ENCODE measurements at places on chromosomes 12 and 14.
A peak's percentile ranks its signal among the peaks of the same experiment; 100 is the strongest.

DNA sequence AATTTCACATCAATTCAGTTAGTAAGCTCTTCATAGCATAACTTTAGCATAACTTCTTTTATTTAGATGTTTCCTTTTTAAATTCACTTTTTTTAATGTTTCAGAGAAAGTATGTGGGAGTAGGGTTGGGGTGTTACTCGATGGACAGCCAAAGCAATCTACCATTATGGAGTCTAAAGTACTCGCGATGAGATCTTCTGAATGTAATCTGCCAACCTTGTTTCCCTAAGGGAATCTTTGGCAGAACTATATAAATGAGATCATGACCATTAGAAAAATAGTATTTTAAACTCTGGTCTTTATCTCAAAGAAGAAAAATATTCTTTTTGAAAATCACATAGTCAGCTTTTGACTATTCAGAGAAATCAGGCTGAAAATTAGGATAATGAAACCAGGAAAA lies 103.9 kb downstream of the BBS10 start:
- DNase-seq, result peak; percentile 71

GRCh38 chr12:123076604-123077297 lies 74.1 kb downstream of the PITPNM2 start:
- no peak for DNase-seq

DNA sequence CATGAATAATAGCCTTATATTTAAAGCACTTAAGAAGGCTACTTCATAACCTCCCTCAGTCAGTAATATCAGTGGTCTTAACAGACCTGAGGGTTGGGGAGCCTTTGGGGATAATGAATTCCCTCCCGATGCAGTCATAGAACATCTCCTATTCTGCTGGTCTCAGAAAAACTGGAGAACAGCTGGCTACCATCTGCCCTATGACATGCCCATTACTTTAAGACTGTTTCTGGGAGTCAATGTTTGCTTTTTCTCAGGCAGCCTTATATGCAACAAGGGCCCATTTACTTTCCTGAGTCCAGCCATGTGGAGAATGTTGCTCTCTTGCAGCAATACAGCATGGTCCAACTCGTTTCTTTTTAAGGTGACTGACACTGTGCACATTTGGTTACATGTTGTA lies 161.7 kb upstream of the PARP11 start:
- DNase-seq, result no peak

GRCh38 chr14:76756371-76756750 lies 4.9 kb upstream of the VASH1 start:
- DNase-seq, result no peak

GRCh38 chr12:45216983-45217485 lies 1.1 kb downstream of the ANO6 start:
- no peak for DNase-seq

DNA sequence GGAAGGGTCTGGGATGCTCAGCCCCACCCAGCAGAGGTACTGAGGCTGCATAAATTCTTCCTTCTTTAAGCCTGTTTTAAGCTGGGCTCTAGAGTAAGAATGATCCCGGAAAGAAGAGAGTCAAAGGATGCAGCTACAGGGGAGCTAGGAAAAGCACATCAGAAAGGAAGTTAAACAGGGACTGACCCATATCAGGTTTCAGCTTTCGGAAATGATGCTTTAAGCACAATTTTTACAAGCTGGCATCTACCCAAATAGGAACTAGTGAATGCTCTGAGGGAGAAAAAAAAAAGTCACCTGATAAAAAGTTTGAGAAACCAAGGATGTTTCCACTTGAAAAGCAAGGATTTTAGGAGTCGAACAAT lies 22.0 kb downstream of the TSPAN8 start:
- DNase-seq, result no peak

DNA sequence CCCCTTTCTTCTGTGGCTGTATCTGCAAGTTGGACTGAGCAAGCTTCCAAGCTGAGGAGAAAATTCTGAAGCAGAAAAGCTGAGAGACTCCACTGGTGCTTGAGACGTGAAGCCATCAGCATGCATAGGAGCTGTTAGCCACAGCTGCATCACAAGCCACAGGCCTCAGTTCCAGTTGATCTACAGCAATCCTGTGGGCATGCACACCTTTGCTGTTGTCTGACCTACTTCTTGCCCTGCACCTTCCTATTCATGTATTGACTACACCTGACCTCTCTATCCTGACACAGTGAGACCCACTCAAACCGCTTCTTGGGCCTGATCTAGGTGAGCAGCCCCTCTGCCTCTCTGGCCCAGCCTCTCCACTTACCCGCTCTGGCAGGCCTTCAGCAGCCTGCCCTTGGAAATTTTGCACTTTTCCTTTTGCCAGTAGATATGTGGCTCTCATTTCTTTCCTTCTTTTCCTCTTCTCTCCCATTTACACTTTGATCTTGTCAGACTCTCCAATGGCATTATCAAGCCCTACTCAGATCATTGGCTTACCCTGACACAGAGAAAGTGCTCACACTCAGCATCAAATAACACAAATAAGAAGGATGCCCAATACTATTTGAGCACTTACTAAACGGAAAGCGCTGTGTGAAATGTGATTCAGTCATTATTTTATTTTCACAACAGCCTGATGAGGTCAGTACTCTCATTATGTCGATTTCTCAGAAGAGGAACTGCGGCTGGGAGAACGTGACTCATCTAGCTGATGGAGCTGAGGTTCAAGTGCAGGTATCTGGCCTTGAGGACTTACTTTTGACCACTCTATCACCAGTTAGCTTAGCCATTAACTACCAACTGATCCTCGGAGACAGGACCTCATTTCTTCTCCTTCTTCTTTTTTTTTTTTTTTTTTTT lies 21.9 kb upstream of the PTGR2 start:
- DNase-seq, result no peak

DNA sequence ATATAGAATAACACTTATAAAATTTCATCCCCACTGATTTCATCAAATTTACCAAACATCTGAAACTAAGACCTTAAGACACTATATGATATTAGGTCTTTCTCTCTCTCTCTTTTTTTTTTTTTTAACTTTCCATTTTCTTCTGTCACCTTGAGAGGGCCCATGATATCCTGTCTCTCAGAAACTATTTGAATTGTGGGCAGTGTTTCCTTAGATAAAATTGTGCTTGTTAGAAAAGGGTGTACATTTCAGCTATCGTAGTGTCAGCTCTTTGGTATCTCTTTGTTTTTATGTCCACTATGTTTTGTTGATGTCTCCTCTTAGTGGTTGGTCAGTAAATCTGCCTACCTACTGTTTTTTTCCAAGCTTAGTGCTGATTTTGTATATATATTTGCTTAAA lies 23.8 kb downstream of the DNM1L start:
- no peak for DNase-seq

DNA sequence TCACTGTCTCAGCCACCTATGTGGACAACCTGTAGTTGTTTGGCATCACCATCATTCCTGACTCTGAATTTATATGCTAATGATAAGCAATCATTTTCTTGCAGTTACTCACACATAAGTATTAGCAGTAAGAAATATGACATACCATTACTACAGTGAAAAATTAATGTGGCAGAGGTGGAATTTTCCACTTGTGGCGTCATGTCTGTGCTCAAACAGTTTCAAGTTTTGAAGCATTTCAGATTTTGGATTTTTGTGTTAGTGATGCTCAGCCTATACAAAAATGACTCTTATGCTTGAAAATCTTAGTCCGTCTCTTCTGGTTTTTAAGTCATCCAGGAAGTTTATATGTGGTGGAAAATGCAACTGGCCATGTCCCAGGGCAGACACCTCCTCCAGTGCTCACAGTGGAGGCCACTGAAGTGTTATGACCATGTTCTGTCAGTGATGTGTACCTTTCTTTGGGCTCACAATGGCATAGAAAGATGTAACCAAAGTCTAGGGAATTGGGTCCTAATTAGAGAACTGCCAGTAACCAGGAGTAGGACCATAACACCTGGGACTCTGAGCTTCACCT lies 220.6 kb downstream of the SYT1 start:
- no peak for DNase-seq

DNA sequence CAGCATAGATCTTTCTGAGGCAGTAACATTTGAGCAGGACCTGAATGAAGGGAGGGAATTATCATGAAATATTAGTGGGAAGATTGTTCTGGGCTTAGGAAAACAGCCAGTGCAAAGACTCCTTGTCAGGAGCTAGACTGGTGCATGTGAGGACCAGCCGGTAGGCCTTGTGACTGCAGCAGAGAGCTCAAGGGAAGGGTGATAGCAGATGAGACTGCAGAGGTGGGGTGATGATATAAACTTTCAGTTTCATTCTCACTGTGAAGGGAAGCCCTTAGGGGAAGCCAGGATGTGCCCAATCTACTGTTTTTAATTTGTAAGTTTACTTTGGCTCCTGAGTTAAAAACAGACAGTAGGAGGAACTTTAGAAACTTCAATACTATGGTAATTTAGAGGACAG lies 12.4 kb downstream of the IL22 start:
- no peak for DNase-seq

DNA sequence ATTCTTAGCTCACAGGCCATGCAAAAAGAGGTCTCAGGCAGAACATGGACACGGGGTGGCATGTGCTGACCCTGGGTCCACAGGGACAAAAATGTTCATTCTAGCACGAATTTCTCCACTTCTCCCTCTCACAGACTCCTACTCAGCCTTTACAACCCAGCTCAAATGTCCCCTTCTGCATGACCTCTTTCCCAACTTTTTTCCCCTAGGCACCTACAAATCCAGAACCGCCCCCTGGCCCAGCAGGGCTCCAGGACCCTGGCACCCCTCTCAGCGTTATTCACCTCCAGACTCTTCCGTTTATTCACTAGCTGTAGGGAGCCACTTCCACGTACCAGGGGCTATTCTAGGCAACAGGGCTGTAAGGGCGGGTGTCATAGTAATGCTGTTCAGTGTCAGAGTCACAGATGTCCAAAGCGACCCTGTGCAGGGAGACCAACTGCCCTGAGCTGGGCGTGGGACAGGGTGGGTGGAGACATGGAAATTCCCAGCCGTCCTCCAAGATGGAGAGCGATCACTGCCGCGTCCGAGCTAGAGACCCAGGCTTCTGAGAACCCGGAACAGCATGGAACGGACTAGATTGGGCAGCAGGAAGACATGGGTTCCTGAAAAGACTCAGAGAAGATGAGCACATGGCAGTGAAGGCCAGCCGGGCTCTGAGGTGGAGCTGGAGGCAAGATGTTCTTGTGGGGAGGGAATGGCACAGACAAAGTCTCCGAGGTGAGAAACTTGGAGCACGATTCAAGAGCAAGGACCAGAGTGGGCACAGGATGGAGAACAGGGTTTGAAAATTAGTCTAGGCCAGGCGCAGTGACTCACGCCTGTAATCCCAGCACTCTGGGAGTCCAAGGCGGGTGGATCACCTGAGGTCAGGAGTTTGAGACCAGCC lies 274.9 kb upstream of the RTL1 start:
- DNase-seq, result no peak

DNA sequence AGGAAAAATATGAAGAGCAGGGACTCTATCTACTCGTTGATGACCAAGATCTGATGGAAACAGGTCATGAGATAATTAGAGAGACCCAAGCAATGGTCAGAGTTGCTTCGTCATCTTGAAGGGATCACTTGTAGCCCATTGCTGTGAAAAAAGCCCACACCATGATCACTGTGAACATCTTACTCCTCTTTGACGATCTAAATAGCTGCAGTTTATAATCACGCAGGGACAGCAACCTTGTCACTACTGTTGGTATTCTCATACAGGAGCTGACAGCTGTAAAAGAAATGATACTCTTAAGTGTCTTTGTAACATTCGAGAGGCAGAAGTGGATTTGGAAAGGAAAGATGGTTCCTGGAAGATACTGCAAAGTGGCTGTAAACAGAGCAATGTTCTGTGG lies 33.7 kb upstream of the RERGL start:
- no peak for DNase-seq

DNA sequence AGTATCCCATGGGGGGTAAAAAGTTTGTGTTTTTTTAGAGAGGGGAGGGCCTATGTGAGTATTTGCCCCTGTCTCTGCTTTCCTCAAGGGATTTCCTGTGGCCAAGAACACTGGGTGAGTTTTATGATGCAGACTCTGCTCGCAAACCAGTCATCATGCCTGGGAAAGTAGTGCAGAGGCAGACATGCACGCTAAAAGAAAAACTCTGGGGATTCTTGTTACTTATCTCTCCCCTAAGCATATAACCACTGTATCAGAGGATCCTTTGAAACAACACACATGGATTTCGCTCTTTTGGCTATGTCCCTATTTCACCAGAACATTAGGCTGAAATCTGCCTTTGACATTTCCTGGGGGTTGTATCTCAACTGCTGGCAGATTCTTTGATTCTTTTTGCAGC lies 1845.8 kb upstream of the SEL1L start:
- DNase-seq, result no peak

DNA sequence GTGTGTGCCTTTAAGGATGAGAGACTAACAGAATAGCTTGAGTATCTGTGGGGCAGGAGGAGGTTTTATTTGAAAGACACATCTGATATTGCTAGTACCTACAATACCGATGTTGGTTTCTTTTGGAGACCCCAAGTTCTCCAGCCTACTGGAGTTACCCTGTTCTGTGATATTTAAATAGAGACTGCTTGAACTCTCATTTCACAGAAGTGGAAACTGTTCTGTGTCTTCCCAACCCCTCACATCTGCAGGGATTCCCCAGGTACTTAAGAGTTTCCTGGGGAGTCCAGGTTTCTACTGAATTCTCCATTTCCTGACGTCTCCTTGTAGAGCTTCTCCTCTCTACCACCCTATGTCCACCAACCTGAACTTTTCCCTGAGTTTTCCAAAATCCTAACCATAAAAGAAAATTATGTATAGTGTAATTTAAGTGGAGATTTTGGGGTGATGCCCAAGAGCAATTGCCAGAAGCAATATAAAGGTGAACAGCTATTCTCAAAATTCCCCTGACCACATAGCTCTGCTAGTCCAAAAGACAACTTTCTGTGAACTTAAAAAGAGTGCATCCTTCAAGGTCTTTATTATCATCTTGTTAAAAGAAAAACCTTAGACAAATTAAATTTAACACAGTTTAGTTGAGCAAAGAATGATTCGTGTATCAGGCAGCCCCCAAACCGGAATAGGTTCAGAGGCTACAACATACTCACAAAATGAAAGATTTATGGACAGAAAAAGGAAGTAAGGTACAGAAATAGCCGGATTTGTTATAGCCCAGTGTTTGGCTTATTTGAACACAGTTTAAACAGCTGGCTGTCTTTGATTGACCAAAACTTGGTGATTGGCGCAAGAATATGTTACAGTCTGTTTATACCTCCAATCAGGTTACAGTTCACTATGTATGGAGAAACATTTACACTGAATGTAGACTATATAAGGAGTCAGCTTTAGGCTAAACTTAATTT lies 373.4 kb downstream of the NUAK1 start:
- DNase-seq, result no peak
